ENCODE measurements at places on chromosomes 3 and 15.

DNA sequence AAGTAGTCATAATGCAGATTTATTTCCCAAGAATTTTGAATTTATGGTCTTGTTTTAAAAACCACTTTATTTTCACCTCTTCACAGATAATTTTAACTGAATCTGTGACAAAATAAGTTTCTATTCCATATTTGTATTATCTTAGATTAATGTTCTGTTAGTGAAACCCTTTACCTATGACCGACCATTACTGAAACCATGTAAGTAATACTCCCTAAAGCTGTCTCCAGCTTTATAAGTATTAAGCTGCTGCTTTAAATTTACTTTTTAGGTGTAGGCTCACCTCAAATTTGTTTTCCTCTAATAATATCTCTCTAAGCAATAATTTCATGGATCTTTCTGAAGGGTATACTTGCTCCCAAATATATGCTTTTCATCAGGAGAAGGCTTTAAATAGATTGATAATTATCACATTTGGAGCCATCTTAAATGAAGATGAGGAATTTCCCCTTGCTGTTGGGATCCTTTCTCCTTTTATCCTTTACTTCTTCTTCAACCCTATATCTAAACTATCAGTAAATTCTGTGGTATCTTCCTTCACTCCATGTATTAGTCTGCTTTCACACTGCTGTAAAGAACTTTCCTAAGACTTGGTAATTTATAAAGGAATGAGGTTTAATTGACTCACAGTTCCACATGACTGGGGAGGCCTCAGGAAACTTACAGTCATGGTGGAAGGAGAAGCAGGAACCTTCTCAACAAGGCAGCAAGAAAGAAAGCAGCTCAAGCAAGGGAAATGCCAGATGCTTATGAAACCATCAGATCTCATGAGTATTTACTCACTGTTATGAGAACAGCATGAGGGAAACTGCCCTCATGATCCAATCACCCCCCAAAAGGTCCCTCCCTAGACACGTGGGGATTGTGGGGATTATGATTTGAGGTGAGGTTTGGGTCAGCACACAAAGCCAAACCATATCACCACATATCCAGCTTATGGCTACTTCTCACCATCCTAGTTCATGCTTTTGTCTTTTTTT, 92.3 kb upstream of the P2RY1 start:
- no peak for DNase-seq
- H3K4me3 ChIP-seq: no peak overlapping the region
- no peak overlapping the region for H3K27ac ChIP-seq
- H3K27me3 ChIP-seq: peaks cover 12% of the 10 kb centered on the region
- H3K4me1 ChIP-seq: peaks cover 7% of the 10 kb centered on the region
- no peaks in the 10 kb centered on the region for H3K36me3 ChIP-seq

GRCh38 chr3:98961161-98962155, 60.0 kb upstream of the DCBLD2 start:
- no peak overlapping the region for H3K4me3 ChIP-seq
- no peak for DNase-seq
- no peaks in the 10 kb centered on the region for H3K4me1 ChIP-seq
- H3K27me3 ChIP-seq: peaks cover 4% of the 10 kb centered on the region
- no peaks in the 10 kb centered on the region for H3K36me3 ChIP-seq

DNA sequence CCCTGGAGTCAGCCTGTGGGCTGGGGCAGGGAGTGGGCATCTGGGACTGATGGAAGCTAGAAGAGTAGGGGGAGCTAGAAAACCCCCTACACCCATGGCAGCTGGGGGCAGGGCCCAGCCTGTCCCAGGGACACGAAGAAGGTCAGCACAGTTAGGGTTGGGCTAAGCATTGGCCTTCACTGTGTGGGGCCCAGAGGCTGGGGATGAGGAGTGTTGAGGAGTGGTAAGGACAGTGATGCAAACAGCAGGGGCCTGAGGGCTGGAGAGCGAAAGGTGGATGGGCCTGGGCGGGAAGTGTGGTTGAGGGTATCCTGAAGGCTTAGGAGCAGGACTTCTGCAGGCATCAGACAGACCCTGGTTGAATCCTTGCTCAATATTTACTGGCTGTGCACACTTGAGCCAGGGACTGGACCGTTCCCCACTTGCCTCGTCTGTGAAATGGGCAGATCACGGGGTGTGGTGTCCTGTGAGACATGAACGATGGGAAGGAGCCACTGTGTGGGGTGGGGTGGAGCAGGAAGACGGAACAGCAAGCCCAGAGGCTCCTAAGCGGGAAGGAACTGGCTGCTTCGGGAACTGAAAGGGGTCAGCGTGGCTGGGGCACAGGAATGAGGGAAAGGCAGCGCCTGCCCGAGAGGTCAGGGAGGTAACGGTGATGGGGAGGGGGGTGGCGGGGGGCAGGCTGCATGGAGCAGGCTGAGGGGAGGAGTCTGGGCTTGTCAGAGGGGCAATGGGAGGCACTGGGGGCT, 7.3 kb downstream of the PRKCD start:
- peaks cover 44% of the 10 kb centered on the region for H3K4me1 ChIP-seq
- H3K27me3 ChIP-seq: peaks cover 2% of the 10 kb centered on the region
- no peak overlapping the region for H3K4me3 ChIP-seq
- no peaks in the 10 kb centered on the region for H3K36me3 ChIP-seq
- no peak overlapping the region for H3K27ac ChIP-seq

GRCh38 chr15:71248386-71248785, 133.1 kb downstream of the THSD4 start:
- no peak overlapping the region for H3K27ac ChIP-seq
- no peak overlapping the region for H3K4me3 ChIP-seq
- DNase-seq: no peak
- H3K36me3 ChIP-seq: no peaks in the 10 kb centered on the region
- peaks cover 2% of the 10 kb centered on the region for H3K27me3 ChIP-seq

GRCh38 chr3:50913260-50913659, 238.5 kb downstream of the DOCK3 start:
- no peak overlapping the region for H3K27ac ChIP-seq
- no peaks in the 10 kb centered on the region for H3K4me1 ChIP-seq
- DNase-seq: no peak
- no peaks in the 10 kb centered on the region for H3K36me3 ChIP-seq

GRCh38 chr3:195809796-195810454, 1.8 kb downstream of the MUC4 start:
- H3K4me1 ChIP-seq: peaks cover 18% of the 10 kb centered on the region
- no peak overlapping the region for H3K4me3 ChIP-seq
- DNase-seq: no peak
- peaks cover 8% of the 10 kb centered on the region for H3K36me3 ChIP-seq
- peaks cover 8% of the 10 kb centered on the region for H3K27me3 ChIP-seq

- peak overlapping the region; percentile 82 for H3K27ac ChIP-seq
- H3K4me3 ChIP-seq: peak overlapping the region; percentile 97
- DNase-seq: no peak
- H3K4me1 ChIP-seq: peaks cover 36% of the 10 kb centered on the region
Measured at GRCh38 chr3:42600958-42601675, 631 bp downstream of the NKTR start.

- H3K4me1 ChIP-seq: peaks cover 1% of the 10 kb centered on the region
- H3K4me3 ChIP-seq: no peak overlapping the region
- no peak for DNase-seq
- no peak overlapping the region for H3K27ac ChIP-seq
Measured at GRCh38 chr3:189160519-189161309, 11.1 kb upstream of the TPRG1 start.

GRCh38 chr15:100860829-100861510, 18.7 kb upstream of the ALDH1A3 start:
- no peak overlapping the region for H3K27ac ChIP-seq
- DNase-seq: no peak
- H3K4me1 ChIP-seq: no peaks in the 10 kb centered on the region
- no peak overlapping the region for H3K4me3 ChIP-seq

DNA sequence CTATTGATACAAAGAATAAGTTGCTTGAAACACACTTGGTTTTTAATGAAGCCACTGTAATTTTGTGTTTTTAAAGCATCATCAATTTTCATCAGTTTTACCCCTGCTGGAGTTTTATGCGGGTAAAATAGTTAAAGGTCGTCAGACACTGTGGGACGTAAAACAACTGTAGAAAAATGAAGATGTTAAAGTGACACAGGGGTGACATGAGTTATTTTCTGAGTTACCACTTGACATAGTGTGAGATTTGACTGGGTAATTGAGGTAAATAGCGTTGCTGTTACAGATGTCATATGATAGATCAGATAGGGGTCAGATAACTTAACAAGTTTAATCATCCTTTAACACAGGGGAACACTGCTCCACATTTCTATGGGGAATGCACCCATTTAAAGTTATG, 297.6 kb downstream of the CHL1 start:
- no peak for DNase-seq
- no peak overlapping the region for H3K27ac ChIP-seq
- H3K4me3 ChIP-seq: no peak overlapping the region
- H3K27me3 ChIP-seq: no peaks in the 10 kb centered on the region
- H3K36me3 ChIP-seq: no peaks in the 10 kb centered on the region

- DNase-seq: no peak
- H3K4me3 ChIP-seq: no peak overlapping the region
- peaks cover 37% of the 10 kb centered on the region for H3K36me3 ChIP-seq
- no peak overlapping the region for H3K27ac ChIP-seq
- H3K4me1 ChIP-seq: peaks cover 6% of the 10 kb centered on the region
- H3K27me3 ChIP-seq: no peaks in the 10 kb centered on the region
Measured at GRCh38 chr3:141419946-141420345, 51.6 kb downstream of the ZBTB38 start.

DNA sequence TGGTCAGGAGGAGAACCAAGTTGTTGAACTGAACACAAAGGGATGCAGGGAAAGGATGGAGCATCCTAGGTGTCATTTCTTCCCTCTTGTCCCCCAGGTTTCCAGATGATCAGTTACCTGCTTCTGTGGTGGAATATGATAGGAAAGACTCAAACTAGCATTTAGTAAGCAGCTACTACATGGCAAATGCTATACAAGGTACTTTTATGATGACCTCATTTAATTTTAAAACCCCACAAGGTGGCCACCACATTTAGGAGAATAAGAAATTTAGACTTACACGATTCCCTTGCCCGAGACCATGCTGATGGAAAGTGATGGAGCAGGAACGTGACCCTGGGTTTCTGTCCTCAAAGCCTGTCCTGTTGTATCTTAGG, 40.9 kb downstream of the CCR4 start:
- DNase-seq: no peak
- H3K27ac ChIP-seq: no peak overlapping the region
- H3K36me3 ChIP-seq: peaks cover 17% of the 10 kb centered on the region
- H3K27me3 ChIP-seq: no peaks in the 10 kb centered on the region

DNA sequence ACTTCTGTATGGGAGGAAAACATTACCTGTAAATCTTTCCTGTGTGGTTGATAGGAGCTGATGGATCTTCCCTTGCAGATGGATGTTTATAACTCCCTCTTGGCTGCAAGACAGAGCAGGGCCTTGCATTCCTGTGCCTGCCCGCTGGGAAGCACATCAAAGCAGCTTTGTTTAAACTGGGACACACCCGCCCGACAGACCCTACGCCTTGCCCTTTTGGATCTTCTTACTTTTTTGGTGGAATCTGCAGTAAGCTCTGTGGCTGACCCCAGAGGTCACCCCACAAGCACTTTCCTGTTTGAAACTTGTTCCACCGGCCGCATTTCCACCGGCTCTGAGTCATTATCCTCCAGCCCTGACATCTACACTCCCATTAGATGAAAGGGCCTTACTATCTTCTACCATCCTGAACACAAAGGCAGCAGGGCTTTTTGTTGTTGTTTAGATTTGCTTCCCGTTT, 244.1 kb upstream of the STT3B start:
- no peaks in the 10 kb centered on the region for H3K27me3 ChIP-seq
- peaks cover 3% of the 10 kb centered on the region for H3K36me3 ChIP-seq
- peaks cover 13% of the 10 kb centered on the region for H3K4me1 ChIP-seq
- H3K27ac ChIP-seq: no peak overlapping the region
- DNase-seq: peak; percentile 34
- peak overlapping the region; percentile 8 for H3K4me3 ChIP-seq

- DNase-seq: no peak
- H3K27me3 ChIP-seq: peaks cover 11% of the 10 kb centered on the region
- H3K4me3 ChIP-seq: no peak overlapping the region
- no peak overlapping the region for H3K27ac ChIP-seq
Measured at GRCh38 chr3:139738697-139739096, 60.9 kb upstream of the NMNAT3 start.

DNA sequence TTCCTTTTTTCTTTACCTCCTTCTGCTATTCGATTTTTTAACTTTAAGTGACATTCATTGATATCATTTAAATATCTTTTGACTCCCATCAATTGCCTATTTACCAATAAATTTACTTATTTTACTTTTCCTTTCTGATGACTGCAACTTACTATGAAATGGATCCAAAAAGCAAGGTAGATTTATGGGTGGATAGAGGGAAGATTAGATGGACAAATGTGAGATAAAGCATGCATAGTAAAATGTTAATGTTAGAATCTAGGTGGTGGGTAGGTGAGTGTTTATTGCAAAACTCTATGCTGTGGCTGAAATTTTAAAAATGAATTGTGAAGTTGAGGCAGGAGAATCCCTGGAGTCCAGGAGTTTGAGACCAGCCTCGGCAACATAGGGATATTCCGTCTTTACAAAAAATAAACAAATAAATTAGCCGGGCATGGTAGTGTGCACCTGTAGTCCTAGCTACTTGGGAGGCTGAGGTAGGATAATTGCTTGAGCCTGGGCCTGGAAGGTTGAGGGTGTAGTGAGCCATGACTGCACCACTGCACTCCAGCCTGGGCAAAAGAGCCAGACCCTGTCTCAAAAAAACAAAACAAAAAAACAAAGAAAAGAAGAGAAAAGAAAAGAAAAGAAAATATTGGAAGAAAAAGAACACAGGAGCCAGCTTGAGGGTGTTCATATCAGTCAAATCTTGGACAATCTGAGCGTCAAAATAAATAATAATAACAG, 6.1 kb upstream of the PDCD6IP start:
- H3K36me3 ChIP-seq: no peaks in the 10 kb centered on the region
- no peak overlapping the region for H3K4me3 ChIP-seq
- DNase-seq: no peak
- no peak overlapping the region for H3K27ac ChIP-seq
- peaks cover 13% of the 10 kb centered on the region for H3K4me1 ChIP-seq
- peaks cover 24% of the 10 kb centered on the region for H3K27me3 ChIP-seq

GRCh38 chr3:69740103-69741021, 1.1 kb downstream of the MITF start:
- no peak for DNase-seq
- no peaks in the 10 kb centered on the region for H3K36me3 ChIP-seq

GRCh38 chr3:141682921-141683320, 55.2 kb upstream of the RNF7 start:
- no peak overlapping the region for H3K4me3 ChIP-seq
- no peaks in the 10 kb centered on the region for H3K27me3 ChIP-seq
- H3K4me1 ChIP-seq: peaks cover 23% of the 10 kb centered on the region
- H3K27ac ChIP-seq: no peak overlapping the region
- DNase-seq: no peak

GRCh38 chr15:91068966-91069365, 31.1 kb upstream of the SV2B start:
- H3K27me3 ChIP-seq: peaks cover 26% of the 10 kb centered on the region
- H3K27ac ChIP-seq: no peak overlapping the region
- H3K4me1 ChIP-seq: no peaks in the 10 kb centered on the region
- H3K36me3 ChIP-seq: no peaks in the 10 kb centered on the region

GRCh38 chr3:140388202-140388922, 289.5 kb upstream of the TRIM42 start:
- no peak overlapping the region for H3K4me3 ChIP-seq
- peaks cover 4% of the 10 kb centered on the region for H3K27me3 ChIP-seq
- H3K4me1 ChIP-seq: no peaks in the 10 kb centered on the region
- no peak for DNase-seq
- no peaks in the 10 kb centered on the region for H3K36me3 ChIP-seq

- DNase-seq: no peak
- H3K36me3 ChIP-seq: peaks cover 14% of the 10 kb centered on the region
- H3K4me1 ChIP-seq: peaks cover 28% of the 10 kb centered on the region
Measured at GRCh38 chr3:155889952-155890351, 19.5 kb downstream of the GMPS start.

GRCh38 chr3:149670742-149671492, 13.1 kb upstream of the WWTR1 start:
- no peaks in the 10 kb centered on the region for H3K36me3 ChIP-seq
- no peak for DNase-seq
- no peak overlapping the region for H3K4me3 ChIP-seq
- no peaks in the 10 kb centered on the region for H3K4me1 ChIP-seq
- H3K27ac ChIP-seq: no peak overlapping the region

Measured in activated naive CD8-positive, alpha-beta T cell treated with anti-CD3 and anti-CD28 coated beads, Interleukin-2, amount 10 ng/mL, durations not matched to agents 7 days and 5 days (primary cell).